Ovary (tissue), 10 donors: ENCODE measurements at places on chromosomes 1 and 21.

DNA sequence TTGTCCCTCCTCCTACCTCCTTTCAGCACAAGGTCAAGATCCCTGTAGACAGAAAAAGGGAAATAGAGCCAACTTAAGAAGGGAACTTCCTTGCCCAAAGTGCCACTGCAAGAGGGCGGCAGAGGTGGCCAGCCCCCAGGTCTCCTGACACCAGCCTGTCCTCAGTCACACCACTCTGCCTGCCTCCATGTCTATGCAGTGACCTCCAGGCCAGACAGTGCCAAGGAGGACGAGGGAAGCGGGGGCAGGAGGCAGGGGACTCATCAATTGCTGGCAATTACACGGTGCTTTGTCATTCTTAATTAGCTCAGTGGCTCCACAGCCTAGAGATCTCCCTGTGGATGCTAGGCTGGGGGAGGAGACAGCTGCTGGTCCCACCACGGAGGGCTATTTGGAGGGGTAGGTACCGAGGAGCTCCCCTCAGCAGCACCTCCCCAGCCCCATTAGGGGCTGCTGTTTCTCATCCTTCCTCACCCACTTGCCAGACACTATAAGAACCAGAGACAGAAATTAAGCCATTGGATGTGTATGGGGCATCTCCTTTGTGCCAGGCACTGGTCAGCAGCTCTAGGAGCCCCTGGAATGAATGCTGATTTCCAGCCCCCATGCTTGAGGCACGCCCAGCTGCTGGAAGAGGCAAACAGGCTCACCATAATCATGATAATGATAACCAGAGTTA, 6.1 kb upstream of the LDLRAP1 start:
- H3K4me3 ChIP-seq = no peak overlapping the region
- DNase-seq = no peak
- no peaks in the 10 kb centered on the region for H3K27me3 ChIP-seq
- no peak overlapping the region for H3K27ac ChIP-seq
- H3K4me1 ChIP-seq = no peaks in the 10 kb centered on the region

- H3K27ac ChIP-seq = no peak overlapping the region
- no peaks in the 10 kb centered on the region for H3K27me3 ChIP-seq
- H3K4me3 ChIP-seq = no peak overlapping the region
- DNase-seq = no peak
- H3K36me3 ChIP-seq = no peaks in the 10 kb centered on the region
- H3K4me1 ChIP-seq = no peaks in the 10 kb centered on the region
Observed at GRCh38 chr1:6028042-6028850, 17.4 kb upstream of the KCNAB2 start.

- H3K27me3 ChIP-seq = no peaks in the 10 kb centered on the region
- H3K4me3 ChIP-seq = no peak overlapping the region
- DNase-seq = no peak
- no peak overlapping the region for H3K27ac ChIP-seq
- H3K36me3 ChIP-seq = no peaks in the 10 kb centered on the region
Observed at GRCh38 chr1:6732942-6733341, 31.3 kb upstream of the DNAJC11 start.

DNA sequence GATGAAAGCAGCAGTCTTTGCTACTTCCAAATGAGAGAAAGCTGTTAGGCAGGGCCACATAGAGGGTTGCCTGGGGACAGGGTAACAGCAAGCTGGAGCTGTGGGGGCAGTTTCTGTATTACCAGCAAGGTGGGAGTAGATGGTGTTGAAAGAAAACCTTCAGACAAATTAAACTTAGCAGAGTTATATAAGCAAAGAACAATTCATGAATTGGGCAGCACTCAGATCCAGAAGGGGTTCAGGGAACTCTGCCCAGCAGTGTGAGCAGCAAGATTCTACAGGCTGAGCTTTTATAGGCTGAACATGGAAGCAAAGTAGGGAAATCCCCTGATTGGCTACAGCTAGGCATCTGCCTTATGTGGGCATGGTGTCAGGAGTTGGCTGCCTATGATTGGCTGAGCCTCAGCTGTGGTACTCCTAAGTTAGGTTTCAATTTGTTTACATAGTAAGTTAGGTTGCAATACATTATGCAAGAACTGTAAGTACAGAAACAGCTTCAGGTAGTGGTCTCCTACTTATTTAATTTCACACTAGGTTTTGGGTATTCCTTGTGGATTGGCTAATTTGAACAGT, 64.1 kb upstream of the TMPRSS2 start:
- H3K4me3 ChIP-seq = no peak overlapping the region
- no peaks in the 10 kb centered on the region for H3K36me3 ChIP-seq
- no peak for DNase-seq
- H3K27me3 ChIP-seq = no peaks in the 10 kb centered on the region
- no peak overlapping the region for H3K27ac ChIP-seq

GRCh38 chr1:99858286-99858685, 8.1 kb downstream of the AGL start:
- DNase-seq = no peak
- H3K36me3 ChIP-seq = no peaks in the 10 kb centered on the region
- no peak overlapping the region for H3K4me3 ChIP-seq
- H3K4me1 ChIP-seq = no peaks in the 10 kb centered on the region
- no peaks in the 10 kb centered on the region for H3K27me3 ChIP-seq
- H3K27ac ChIP-seq = no peak overlapping the region

GRCh38 chr1:29363536-29363935, 127.2 kb downstream of the PTPRU start:
- H3K27me3 ChIP-seq = no peaks in the 10 kb centered on the region
- no peak overlapping the region for H3K27ac ChIP-seq
- no peaks in the 10 kb centered on the region for H3K4me1 ChIP-seq
- H3K4me3 ChIP-seq = no peak overlapping the region
- no peaks in the 10 kb centered on the region for H3K36me3 ChIP-seq
- DNase-seq = no peak

GRCh38 chr1:160971618-160972056, 17.0 kb upstream of the ITLN2 start:
- DNase-seq = no peak
- no peaks in the 10 kb centered on the region for H3K27me3 ChIP-seq
- no peaks in the 10 kb centered on the region for H3K36me3 ChIP-seq
- H3K4me1 ChIP-seq = no peaks in the 10 kb centered on the region
- no peak overlapping the region for H3K27ac ChIP-seq

DNA sequence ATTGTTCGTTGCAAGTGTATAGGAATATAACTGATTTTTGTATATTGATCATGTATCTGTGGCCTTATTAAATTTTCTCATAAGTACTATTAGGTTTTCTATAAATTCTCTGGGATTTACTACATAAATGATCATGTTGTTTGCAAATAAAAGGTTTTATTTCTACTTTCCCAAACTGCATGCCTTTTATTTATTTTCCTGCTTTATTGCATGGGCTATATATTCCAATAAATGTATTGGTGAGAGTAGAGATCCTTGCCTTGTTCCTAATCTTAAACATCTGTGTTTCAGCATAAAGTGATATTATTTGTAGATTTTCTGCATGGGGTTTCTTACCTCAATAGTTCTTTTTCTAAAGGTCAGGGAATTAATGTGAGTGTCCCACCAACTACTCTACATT, 107.0 kb upstream of the CD55 start:
- no peak for DNase-seq
- no peak overlapping the region for H3K4me3 ChIP-seq
- peaks cover 6% of the 10 kb centered on the region for H3K4me1 ChIP-seq
- H3K27ac ChIP-seq = no peak overlapping the region
- H3K36me3 ChIP-seq = no peaks in the 10 kb centered on the region
- no peaks in the 10 kb centered on the region for H3K27me3 ChIP-seq

- no peak overlapping the region for H3K4me3 ChIP-seq
- H3K36me3 ChIP-seq = no peaks in the 10 kb centered on the region
- no peak for DNase-seq
Observed at GRCh38 chr1:162193815-162194214, 124.3 kb downstream of the NOS1AP start.

DNA sequence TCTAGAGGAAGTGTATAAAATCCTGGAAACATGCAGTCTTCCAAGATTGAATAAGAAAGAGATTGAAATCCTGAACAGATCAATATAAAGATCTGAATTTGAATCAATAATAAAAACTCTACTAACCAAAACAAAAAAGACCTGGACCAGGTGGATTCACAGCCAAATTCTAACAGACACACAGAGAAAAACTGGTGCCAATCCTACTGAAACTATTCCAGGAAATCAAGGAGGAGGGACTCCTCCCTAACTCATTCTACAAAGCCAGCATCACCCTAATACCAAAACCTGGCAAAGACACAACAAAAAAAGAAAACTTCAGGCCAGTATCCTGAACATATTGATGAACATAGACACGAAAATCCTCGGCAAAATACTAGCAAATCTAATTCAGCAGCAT, 58.3 kb downstream of the SYT14 start:
- no peaks in the 10 kb centered on the region for H3K4me1 ChIP-seq
- H3K36me3 ChIP-seq = no peaks in the 10 kb centered on the region
- H3K27ac ChIP-seq = no peak overlapping the region

- no peaks in the 10 kb centered on the region for H3K36me3 ChIP-seq
- no peaks in the 10 kb centered on the region for H3K27me3 ChIP-seq
- H3K4me3 ChIP-seq = no peak overlapping the region
- H3K27ac ChIP-seq = no peak overlapping the region
Observed at GRCh38 chr1:67695963-67696362, 11.0 kb downstream of the GADD45A start.

DNA sequence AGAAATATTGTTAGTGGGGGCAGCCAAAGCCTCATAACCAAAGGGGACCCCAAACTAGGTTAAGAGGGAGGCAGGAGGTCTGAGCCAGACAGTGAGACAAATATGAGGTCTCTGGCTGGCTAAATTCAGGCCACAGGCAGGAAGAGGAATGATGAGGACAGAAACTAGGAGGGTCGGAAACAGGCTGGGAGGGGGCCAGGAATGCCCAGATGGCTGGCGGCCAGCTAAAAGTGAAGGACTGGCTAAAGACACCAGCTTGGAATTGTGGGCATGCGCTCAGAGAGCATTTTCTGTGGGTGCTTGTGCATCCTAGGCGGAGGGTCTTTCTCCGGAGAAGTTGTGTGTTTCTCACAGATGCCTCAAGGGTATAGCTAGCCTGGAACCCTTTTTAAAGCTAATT, 77.0 kb downstream of the PGM1 start:
- no peaks in the 10 kb centered on the region for H3K36me3 ChIP-seq
- no peak overlapping the region for H3K27ac ChIP-seq
- no peaks in the 10 kb centered on the region for H3K27me3 ChIP-seq
- no peak overlapping the region for H3K4me3 ChIP-seq

DNA sequence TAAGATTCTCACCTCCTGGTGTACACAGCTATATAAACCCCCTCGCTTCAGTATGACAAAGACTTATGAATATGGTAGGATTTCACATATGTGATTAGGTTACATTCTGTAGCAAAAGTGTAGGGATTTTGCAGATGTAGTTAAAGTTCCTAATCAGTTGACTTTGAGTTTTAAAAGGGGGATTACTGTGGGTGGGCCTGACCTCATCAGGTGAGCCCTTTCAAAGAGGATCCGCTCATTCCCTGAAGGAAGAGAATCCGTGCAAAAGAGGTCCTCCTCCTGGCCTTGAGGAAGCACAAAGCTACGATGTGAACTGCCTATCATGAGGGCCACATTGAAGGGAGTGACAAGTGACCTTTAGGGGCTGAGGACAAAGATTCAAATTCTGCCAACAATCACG, 30.6 kb upstream of the KAZN start:
- DNase-seq = no peak
- no peaks in the 10 kb centered on the region for H3K4me1 ChIP-seq
- no peaks in the 10 kb centered on the region for H3K36me3 ChIP-seq
- no peak overlapping the region for H3K4me3 ChIP-seq
- H3K27ac ChIP-seq = no peak overlapping the region

- H3K27ac ChIP-seq = no peak overlapping the region
- no peak overlapping the region for H3K4me3 ChIP-seq
- no peaks in the 10 kb centered on the region for H3K36me3 ChIP-seq
- peak; percentile 82 for DNase-seq
- no peaks in the 10 kb centered on the region for H3K4me1 ChIP-seq
Observed at GRCh38 chr1:24070821-24071393, 41.0 kb downstream of the MYOM3 start.

- H3K4me3 ChIP-seq = no peak overlapping the region
- DNase-seq = no peak
- no peaks in the 10 kb centered on the region for H3K36me3 ChIP-seq
- no peaks in the 10 kb centered on the region for H3K27me3 ChIP-seq
Observed at GRCh38 chr1:241470908-241471590, 48.5 kb downstream of the FH start.

GRCh38 chr1:212700892-212701819, 1.5 kb upstream of the BATF3 start:
- no peak for DNase-seq
- no peaks in the 10 kb centered on the region for H3K36me3 ChIP-seq
- peak overlapping the region; percentile 56 for H3K4me3 ChIP-seq

DNA sequence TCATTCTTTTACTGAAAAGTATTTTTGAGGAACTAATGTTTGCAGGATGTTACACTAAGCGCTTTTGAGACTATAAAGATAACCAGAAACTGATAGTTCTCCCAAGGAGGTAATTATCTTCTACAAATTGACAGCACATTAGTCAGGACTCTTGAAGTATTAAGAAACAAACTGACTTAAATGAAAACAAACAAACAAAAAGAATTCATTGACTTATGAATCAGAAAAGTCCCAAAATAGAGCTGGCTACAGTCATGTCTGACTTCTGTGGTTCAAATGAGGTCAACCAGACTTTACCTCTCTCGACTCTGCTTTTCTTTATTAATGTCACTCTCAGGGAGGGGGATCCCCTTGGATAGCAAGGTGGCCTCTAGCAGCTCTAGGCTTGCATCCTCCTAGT, 296.8 kb downstream of the TPR start:
- no peak overlapping the region for H3K27ac ChIP-seq
- H3K36me3 ChIP-seq = no peaks in the 10 kb centered on the region
- H3K27me3 ChIP-seq = no peaks in the 10 kb centered on the region
- H3K4me1 ChIP-seq = no peaks in the 10 kb centered on the region
- no peak for DNase-seq

- no peak overlapping the region for H3K27ac ChIP-seq
- no peak for DNase-seq
- no peaks in the 10 kb centered on the region for H3K27me3 ChIP-seq
- no peaks in the 10 kb centered on the region for H3K36me3 ChIP-seq
- H3K4me1 ChIP-seq = no peaks in the 10 kb centered on the region
Observed at GRCh38 chr1:223492044-223492443, 98.8 kb downstream of the CCDC185 start.

DNA sequence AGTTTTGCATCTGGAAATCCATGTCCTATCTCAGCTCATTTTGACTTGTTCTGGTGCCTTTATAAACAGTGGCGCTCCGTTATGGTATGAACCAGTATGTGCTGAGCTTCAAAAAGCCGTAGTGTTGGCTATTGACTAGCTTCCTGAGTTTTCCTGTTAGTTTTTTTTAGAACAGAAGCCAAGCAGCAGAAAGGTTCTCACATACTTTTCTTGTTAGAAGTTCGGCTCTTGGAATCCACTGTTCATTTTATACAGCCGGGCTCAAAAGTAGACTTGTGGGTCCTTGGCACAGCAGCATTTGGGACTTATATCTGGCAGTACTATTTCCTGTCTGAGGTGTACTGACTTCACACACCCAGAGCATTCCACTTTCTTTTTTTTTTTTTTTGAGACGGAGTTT, 63.8 kb downstream of the TBCE start:
- no peaks in the 10 kb centered on the region for H3K4me1 ChIP-seq
- no peaks in the 10 kb centered on the region for H3K36me3 ChIP-seq
- no peak overlapping the region for H3K4me3 ChIP-seq
- no peak for DNase-seq
- no peaks in the 10 kb centered on the region for H3K27me3 ChIP-seq

- no peak overlapping the region for H3K4me3 ChIP-seq
- H3K36me3 ChIP-seq = no peaks in the 10 kb centered on the region
- H3K27me3 ChIP-seq = no peaks in the 10 kb centered on the region
- peaks cover 13% of the 10 kb centered on the region for H3K4me1 ChIP-seq
- DNase-seq = peak; percentile 15
Observed at GRCh38 chr1:226639631-226640061, 91.1 kb downstream of the STUM start.
